ENCODE measurements at places on chromosomes 2 and 18. TPM values are rescaled to one million over a fixed set of nuclear protein-coding genes. Genes with fewer than 3 reads are reported as not detected.

Gene HTR2B
- 3.0 TPM for total RNA-seq

Gene PLCD4
- total RNA-seq, result 0.40 TPM

Gene IL1F10
- not detected for total RNA-seq

Gene FAM228A
- total RNA-seq, result under 0.01 TPM

Gene RUFY4
- not detected for total RNA-seq

DNA sequence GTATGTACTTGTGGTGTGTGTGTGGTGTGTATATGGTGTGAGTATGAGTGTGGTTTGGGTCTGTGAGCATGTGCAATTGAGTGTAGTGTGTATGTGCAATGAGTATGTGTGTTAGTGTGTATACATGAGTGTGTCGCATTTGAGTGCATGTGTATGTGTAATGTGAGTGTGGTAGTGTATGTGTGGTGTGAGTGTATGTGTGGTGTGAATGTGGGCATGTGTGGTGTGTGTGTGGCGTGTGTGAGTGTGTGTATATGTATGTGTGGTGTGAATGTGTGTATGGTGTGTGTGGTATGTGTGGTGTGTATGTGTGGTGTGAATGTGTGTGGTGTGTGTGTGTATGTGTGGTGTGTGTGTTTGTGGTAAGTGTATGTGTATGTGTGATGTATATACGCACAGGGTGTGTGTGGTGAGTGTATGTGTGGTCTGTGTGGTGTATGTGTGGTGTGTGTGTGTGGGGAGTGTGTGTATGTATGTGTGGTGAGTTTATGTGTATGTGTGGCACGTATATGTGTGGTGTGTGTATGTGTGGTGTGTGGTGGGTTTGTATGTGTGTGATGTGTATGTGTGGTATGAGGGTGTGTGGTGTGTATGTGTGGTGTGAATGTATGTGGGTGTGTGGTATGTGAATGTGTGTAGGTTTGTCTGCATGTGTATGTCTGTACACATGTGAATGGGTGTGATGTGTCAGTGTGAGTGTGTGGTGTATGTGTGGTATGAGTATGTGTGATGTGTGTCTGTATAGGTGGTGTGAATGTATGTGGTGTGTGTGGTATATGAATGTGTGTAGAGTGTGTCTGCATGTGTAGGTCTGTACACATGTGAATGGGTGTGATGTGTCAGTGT lies 123.4 kb downstream of the DOCK10 start:
- DNase-seq, result no peak

DNA sequence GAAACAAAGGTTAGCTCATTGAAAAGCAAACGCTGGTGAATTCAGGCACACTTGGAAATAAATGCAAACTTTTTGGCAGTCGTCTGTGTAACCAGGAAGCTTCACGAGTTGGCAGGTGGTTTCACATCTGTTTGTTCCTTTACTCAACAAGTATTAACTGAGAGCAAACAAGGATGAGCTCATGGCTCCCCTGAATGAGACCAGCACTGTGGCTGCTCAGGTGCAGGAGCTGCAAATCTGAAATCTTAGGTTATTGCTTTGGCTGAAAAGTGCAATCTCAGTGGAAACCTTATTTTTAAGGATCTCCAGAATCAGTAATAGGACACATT lies 46.3 kb downstream of the SH3RF3 start:
- DNase-seq, result no peak

DNA sequence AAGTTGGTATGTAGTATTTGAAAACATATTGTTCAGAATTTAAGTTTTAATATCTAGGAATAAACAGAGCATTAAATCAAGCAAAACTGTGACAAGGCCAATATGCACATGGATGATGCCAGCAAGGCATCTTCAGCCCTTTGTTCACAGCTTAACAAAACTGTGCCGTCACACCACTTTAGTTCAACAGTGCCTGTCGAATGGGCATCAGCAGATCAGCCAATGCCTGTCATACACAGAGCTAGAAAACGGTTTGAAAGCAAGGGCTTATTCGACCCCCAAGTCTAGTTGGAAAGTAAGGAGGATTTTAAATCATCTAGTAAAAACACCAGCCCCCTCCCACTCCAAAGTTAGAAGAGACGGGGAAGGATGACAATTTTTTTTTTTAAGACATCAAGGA lies 16.7 kb downstream of the ZEB2 start:
- no peak for DNase-seq

GRCh38 chr2:75153221-75153620 lies 46.1 kb downstream of the TACR1 start:
- DNase-seq, result no peak

- DNase-seq, result no peak
Measured at GRCh38 chr2:136162438-136162837, 44.5 kb upstream of the CXCR4 start.

GRCh38 chr2:167869200-167869599 lies 378.2 kb downstream of the STK39 start:
- DNase-seq, result no peak

DNA sequence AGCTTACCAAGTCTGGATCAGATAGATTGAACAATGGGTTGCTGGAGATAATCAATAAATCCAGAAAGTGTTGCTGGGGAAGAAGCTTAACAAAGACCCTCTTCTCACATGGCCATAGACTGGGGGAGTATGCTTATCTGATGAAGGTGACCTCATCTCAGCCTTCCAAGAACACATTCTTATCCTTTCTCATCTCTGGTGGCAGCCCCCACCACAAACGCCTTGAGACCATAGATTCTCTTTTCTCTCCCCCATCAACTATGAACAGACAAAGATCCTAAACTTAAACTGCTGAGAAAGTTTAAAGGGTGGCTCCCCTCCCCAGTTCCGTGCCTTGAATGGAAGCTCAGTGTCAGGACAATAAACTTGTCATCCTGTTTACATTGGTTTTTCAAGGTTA lies 428.7 kb upstream of the TRIB2 start:
- no peak for DNase-seq

GRCh38 chr18:44520981-44521667 lies 159.6 kb upstream of the SETBP1 start:
- DNase-seq, result no peak

All from lung microvascular endothelial cell (primary cell).